ENCODE measurements at places on chromosomes 3 and 15. TPM values are rescaled to one million over a fixed set of nuclear protein-coding genes. Genes with fewer than 3 reads are reported as not detected.

DNA sequence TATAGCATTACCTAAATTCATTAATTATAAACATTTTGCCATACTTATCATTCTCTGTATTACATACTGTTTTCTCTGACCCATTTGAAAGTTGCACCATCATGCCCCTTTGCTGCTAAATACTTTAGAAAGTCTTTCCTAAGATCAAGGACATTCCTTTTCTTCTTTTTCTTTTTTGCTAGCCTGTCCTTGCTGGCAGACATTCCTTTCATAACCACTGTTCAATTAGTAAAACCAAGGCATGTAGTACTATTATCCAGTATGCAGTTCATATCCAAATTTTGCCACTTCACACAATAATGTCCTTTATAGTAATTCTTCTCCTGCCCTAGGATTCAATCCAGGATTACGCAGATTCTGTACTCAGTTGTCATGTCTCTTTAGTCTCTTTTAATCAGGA, 321.0 kb upstream of the C2CD4B start:
- no peak for DNase-seq

DNA sequence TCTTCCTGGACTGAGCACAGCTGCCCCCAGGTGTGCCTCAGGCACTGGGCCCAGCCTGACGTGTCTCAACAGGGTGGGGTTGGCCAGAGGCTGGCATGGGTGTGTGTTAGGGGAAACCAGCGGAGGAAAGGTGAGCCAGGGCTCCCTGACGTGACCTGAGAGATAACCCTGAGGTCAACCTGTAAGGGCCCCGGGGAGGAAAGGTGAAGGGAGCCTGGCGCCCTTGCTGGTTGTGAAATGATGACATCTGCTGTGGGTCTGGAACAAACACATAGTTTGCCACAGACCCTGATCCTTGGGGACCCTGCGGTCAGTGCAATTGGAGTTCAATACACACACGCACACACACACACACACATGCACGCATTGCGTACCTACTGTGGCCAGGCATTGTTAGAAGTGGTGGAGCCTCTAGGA, 100.2 kb upstream of the TLE3 start:
- no peak for DNase-seq

- DNase-seq: no peak
Observed at GRCh38 chr15:66394472-66394871, 7.8 kb downstream of the MAP2K1 start.

GRCh38 chr3:153414982-153415381, 253.0 kb downstream of the RAP2B start:
- no peak for DNase-seq

- DNase-seq: no peak
Observed at GRCh38 chr3:49397470-49397869, 14.3 kb downstream of the RHOA start.

- DNase-seq: no peak
Observed at GRCh38 chr3:37445163-37445562, 270.8 kb upstream of the LRRFIP2 start.

DNA sequence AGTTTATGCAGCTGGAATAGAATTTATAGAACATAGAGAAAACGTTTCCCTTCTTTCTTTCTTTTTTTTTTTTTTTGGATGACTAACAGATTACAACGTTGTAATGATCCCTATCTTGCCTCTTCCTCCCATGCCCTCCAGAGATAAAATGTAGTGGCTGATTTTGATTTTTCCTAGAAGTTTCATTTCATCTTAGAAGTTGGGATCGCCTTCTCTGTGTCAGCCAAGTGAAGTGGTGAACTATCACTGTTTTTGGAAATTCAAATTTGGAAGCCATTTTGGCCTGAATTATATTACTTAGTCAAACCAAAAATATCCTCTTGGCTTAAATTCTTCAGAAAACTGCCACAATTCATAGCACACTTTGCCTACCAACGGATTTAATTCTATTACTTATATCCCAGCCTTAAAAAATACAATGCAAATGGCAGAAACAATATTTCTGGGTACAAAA, 1025.5 kb upstream of the NR2F2 start:
- DNase-seq: no peak

GRCh38 chr3:153373606-153374005, 211.6 kb downstream of the RAP2B start:
- no peak for DNase-seq

GRCh38 chr3:74423867-74424266, 190.6 kb downstream of the CNTN3 start:
- no peak for DNase-seq

GRCh38 chr3:43970351-43970750, 271.3 kb upstream of the TOPAZ1 start:
- no peak for DNase-seq

GRCh38 chr15:73249499-73249898, 119.3 kb downstream of the HCN4 start:
- no peak for DNase-seq

DNA sequence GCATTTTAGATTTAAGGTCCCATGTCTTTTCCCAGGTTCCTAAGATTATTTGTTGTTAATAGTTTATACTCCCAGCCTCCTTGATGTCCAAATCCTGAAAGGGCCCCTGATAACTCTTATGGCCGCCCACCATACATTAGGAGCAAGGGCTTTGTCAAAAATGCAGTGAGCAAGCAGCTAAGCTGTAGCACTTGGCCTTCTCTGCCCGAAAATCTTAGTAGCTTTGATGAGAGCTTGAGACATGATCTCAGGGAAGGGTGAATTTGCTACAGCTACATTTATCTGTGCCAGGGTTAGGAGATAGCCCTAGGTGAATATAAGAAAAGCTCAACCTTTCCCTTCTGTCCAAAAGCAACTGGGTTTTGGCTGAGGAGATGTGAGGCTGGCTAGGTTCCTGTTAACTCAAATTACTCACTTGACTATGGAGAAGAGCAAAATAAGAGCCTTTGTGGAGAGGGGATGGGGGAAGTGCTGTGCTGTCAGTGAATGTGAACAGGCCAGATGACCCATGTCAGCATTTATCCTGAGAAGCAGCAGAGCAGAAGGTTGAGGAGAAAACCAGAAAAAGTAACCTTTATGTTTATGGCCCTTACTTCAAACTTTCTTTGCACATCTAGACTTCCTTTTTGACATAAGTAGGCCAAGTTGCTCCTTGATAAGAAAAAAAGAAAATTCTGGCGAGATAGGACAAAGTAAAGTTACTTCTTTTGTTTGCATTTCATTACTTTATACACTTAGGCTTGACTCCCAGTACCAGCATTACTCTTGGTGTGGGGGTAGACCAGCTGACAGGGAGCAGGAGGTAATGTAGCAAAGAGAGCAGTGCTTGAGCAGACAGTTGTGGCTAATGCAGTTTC, 21.1 kb downstream of the MAPK6 start:
- DNase-seq: no peak

- no peak for DNase-seq
Observed at GRCh38 chr3:52931889-52932288, 34.5 kb upstream of the STIMATE start.

DNA sequence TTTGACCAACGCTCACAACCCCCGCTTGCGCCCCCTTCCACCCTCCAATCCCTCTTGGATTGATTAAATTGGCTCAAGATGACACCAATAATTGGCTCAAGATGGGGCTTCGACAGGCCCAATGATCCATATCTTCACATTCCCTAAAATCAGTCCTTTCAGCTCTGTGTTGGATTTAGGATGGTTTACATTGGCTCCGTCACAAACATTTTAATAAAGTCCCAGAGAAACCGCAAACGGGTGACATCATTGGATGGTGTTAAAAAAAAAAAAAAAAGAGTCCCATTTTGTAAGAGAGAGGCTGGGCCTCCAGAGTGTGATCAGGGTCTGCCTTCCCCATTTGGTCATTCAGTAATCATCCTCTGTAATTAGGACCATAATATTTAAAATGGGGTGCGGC, 113.4 kb upstream of the MRPS22 start:
- no peak for DNase-seq

DNA sequence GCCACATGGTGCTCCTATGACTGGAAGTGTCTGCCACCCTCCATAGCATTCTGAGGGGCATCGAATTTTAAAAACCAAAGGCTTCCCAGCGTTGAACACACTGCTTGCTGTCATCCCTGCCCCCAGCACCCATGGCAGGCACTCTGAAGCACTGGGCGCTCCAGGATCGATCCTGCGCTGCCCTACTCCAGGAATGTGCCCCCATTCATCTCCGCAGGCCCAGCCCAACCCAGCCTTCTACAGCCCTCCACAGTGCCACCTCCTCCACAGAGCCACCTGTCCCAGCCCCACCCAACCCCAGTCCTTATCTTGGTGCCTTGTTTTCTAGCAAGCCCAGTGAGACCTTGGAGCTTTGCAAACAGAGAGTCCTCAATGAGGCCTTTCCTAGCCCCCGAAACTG, 52.2 kb downstream of the WNT7A start:
- DNase-seq: no peak

DNA sequence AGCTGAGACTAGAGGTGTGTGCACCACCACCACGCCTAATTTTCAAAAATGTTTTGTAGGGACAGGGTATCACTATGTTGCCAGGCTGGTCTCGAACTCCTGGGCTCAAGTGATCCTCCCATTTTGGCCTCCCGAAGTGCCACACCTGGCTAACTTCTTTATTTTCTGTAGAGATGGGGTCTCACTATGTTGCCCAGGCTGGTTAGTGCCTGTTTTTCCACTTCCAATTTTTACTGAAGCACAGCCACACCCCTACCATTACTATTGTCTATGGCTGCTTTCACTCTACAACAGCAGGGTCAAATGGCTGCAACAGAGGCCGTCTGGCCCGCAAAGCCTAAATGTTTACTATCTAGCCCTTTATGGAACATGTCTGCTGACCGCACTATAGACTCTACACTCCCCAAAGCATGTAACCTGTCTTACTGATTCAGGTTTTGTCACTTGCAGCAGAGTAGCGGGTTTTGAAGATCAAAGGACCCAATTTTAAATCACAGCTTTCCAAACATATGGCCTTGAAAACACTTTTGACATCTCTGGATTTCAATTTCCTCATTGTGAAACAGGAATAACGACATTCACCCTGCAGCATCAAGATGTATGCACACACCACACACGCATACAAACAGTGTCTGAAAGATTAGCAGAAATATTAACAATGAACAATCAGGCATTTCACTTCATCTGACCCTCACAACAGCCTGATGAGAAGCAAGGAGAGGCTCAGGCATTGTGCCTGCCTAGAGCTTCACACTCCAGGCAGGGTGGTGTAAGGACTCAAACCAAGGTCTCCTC, 46.1 kb downstream of the SCAP start:
- DNase-seq: no peak

DNA sequence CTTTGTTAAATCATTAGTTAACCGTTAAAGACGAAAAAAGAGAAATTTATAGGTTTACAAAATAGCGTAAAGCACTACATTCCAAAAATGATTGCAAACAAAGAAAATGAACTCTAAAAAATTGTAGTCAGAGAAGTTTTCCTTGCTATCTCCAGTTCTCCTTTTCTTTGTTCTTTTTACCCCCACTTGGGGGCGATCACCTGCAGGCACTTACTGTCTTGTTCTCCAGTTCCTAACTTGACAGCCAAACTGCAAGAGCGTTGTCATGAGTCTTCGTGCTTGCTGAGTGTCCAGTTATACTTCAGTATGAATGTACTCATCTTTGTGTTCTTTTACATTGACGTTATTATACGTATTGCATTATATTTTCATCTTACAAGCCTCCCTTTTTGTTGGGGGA, 54.5 kb downstream of the CHD2 start:
- no peak for DNase-seq

DNA sequence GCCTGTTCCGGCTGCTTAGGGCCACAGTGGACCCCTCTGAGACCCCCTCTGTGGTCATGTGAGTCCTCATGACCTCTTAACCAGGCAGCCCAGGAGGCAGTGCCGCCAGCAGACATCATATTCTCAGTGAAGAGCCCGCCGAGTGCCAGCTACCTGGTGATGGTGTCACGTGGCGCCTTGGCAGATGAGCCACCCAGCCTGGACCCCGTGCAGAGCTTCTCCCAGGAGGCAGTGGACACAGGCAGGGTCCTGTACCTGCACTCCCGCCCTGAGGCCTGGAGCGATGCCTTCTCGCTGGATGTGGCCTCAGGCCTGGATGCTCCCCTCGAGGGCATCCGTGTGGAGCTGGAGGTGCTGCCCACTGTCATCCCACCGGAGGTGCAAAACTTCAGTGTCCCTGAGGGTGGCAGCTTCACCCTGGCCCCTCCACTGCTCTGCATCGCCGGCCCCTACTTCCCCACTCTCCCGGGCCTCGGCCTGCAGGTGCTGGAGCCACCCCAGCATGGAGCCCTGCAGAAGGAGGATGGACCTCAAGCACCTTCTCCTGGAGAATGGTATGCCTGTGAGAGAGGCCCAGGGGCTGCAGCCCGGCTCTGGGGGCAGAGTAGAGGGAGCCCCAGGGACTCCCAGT, 176.1 kb downstream of the TBC1D2B start:
- DNase-seq: no peak

DNA sequence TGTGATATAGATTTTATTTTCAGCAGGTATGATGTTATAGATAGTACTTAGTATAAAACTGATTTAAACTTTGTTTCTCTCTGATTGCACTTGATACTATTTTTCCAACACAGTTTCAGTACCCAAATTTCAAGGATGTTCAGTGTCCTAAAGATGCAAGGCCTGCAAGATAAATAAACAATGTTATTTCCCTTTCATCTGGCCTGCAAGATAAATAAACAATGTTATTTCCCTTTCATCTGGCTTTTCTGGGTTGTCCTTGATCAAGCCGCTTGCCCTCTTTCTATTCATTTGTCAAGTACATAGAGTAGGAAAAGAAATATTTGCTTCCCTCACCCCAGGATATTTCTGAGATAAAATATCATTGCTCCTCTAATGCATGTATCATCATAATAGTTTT, 571.0 kb downstream of the FGF12 start:
- no peak for DNase-seq

DNA sequence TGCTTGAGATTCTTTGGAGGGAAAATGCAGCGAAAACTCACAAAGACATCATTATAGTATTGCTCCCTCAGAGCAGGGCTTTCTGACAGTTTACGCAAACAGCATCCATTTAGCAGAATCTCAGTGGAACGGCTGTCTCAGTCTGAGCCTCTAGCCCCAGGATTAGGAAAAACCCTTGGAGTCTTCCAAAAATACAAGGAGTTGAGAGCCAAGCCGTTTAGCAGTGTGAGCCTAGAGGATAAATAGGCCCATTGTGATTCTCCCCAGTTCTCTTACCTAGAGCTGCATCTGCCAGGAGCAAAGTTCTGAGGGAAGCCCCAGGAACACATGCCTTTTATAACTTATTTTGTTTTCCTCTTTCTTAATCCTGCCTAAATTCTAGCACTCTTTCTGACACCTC, 359.6 kb downstream of the NTRK3 start:
- no peak for DNase-seq

SLC28A1 gene
- total RNA-seq: not detected

NOX5 gene
- 0.13 TPM for total RNA-seq

RNF13 gene
- total RNA-seq: 85.0 TPM

GRK7 gene
- not detected for total RNA-seq

PSTPIP1 gene
- total RNA-seq: 4.4 TPM

LRRC2 gene
- total RNA-seq: 2.8 TPM

VPS33B gene
- 22.7 TPM for total RNA-seq

Measured in mucosa of descending colon (tissue), 3 donors.